ENCODE measurements at places on chromosomes 16 and 17.

- DNase-seq, result no peak
Observed at GRCh38 chr17:18949566-18949965, 2.4 kb upstream of the SLC5A10 start.

- DNase-seq, result peak; percentile 32
Observed at GRCh38 chr16:19382887-19383816, 34.5 kb upstream of the TMC5 start.

DNA sequence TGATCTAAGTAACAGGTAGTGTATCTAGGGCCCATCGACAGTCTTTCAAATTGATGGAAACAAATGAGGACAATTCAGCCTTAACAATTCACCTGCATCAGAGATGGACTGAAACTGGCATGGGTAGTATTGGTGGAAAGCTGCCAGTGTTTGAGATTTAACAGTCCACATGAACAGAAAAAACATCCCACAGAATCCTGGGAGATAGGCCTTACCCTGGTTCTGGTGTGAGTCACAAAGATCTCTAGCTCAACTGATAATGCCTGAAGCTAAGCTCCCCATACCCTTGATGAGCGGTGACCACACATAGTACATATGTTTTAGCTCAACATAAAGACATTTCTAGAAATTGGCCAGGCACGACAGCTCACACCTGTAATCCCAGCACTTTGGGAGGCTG, 21.9 kb downstream of the CRK start:
- no peak for DNase-seq

DNA sequence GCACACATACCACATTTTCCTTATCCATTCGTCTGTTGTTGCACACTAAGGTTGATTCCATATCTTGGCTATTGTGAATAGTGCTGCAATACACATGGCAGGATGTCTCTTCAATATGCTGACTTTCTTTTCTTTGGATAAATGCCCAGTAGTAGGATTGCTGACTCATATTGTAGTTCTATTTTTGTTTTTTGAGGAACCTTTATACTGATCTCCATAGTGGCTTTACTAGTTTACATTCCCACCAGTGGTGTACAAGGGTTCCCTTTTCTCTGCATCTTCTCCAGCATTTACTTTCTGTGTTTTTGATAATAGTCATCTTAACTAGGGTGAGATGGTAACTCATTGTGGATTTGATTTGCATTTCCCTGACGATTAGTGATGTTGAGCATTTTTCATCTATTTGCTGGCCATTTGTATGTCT, 118.1 kb downstream of the STXBP4 start:
- no peak for DNase-seq

GRCh38 chr16:305916-306626, 23.1 kb downstream of the PDIA2 start:
- DNase-seq, result no peak

- DNase-seq, result no peak
Observed at GRCh38 chr17:73616120-73616872, 27.9 kb downstream of the SDK2 start.

GRCh38 chr17:18005496-18005895, 32.8 kb downstream of the DRC3 start:
- DNase-seq, result no peak

GRCh38 chr16:75575958-75576357, 9.8 kb downstream of the GABARAPL2 start:
- DNase-seq, result no peak

DNA sequence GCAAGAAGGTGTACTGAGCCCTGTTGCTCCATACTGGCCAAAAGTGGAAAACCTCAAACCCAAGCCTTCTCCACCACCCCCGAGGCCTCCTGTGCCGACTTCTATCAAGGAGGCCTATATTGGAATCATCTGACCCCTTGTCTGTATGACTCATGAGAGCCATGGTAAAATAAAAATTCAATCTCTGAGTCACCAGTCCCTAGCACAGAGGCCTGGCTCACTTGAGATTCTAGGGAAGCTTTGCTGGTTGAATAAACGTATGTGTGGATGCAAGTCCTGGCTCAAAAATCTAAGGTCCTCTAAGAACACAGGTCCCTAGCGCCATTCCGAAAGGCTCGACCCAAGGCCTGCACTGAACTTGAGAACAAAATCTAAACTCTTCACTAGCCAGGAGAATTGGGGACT, 15.0 kb downstream of the NSMCE1 start:
- no peak for DNase-seq

- peak; percentile 75 for DNase-seq
Observed at GRCh38 chr17:61408151-61409041, 8.8 kb downstream of the TBX2 start.

GRCh38 chr17:13460261-13461000, 141.3 kb downstream of the HS3ST3A1 start:
- DNase-seq, result no peak

DNA sequence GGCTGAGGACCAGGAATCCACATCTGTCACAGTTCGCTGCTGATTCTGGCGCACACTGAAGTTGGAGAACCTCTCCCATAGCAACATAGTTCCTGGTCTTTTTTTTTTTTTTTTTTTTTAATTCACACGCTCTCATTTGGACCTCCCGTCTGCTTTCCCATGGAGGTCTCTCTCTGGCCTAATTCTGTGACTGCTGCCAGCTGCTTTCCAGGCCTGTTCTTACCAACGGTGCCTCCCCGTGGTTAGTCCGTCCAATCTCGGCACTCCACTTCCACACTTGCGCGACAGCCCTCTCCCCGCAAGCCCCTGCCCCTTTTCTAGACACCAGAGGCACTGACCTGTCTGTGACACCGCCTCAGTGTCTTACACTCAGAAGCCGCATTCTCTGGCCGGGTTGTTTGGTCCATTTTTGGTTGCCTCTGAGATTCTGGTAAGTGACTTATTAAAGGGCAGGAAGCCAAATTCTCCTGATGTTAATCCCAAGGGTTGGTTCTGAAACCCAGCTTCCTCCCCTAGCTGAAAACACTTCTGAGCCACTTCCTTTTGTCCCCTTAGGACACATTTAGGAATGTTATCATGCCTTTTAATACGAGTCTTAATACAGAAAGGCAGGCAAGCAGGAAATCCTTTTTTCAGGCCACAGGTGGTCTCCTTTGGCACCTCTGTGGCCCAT, 1.1 kb upstream of the AKTIP start:
- DNase-seq, result peak; percentile 77

GRCh38 chr16:88781140-88782077, 3.6 kb downstream of the PIEZO1 start:
- no peak for DNase-seq

- peak; percentile 76 for DNase-seq
Observed at GRCh38 chr17:81097134-81097942, 62.4 kb downstream of the BAIAP2 start.

DNA sequence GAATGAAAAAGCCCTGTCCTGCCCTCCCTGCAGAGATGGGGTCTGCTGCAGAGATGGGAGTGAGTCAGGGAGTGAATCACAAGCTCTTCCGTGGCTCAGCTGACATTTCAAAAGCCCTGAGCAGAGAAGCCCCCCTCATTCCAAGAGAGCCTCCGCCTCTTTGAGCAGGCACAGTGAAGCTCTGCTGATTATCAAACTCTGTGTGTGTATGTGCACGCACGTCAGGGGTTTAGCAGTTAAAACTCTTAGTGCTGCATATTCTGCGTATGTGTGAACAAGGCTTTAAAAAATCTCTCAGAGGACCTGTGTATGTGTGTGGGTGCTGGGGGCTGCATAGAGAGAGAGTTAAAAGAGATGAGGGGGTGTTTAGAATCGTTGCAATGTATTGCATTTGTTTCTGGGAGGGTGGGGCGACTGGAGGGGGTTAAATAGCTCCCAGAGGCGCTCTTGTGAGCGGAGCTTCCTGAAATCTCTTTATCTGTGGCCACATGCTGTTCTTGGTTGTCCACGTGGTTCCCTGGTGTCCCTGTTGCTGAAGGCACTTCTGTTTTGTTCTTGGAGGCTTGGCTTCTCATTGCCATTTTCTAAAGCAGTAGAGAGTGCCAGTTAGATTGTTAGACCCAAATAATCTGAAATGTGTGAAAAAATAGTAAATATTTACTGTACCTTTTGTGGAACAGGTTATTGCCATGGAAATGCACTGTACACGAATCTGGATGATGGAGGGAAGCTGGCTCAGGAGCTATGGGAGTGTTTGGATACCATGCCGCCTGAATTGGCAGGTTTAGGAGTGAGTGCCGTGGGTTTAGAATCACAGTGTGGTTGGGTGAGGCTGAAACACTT, 116.6 kb downstream of the PRKCB start:
- no peak for DNase-seq

DNA sequence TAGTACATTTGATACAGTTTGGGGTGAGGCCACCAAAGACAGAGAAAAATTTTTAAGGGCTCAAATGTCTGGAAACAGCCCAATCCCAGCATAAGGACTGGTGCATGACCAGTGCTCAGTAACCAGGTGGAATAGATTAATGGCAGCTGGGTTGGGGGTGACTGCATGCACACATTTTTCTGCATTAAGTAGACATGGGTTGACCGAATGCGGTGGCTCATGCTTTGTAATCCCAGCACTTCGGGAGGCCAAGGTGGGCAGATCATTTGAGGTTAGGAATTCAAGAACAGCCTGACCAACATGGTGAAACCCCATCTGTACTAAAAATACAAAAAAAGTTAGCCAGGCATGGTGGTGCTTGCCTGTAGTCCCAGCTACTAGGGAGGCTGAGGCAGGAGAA, 121.1 kb upstream of the HSBP1 start:
- DNase-seq, result no peak

DNA sequence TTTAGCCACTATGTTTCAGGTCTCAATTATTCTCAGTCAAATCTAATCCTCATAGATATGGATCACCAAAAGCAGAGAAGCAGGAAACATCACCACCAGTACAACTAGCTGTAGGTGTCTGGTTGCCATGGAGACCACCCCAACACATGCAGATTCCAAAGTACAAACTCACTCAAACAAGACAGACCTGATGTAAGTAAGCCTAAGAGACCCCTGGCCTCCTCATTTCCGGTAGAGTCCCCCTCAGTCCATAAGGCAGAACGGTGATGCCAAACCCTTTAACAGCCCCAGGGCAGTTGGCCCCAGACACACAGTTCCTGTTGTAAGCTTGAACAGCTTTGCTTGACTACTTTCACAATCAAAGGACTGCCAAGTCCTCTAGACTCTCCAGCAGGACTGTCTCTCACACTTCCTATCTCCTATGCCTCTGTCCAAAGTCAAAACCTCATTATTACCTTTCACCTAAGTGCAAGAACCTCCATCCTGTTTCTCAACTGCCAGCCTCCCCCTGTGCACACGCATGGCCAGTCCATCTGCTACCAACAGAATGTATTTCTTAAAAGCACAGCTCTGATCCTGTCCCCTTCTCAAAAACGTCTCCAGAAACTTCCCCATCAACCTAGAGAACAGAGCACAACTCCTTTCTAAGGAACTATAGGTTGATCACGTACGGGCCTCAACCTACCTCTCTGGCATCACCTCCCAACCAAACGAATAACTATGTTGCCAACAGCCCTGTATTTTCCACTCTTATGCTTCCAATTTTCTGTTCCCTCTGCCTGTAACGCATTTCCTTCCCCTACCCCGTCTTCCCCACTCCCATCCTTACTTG, 23.9 kb downstream of the SLC39A11 start:
- DNase-seq, result peak; percentile 75

DNA sequence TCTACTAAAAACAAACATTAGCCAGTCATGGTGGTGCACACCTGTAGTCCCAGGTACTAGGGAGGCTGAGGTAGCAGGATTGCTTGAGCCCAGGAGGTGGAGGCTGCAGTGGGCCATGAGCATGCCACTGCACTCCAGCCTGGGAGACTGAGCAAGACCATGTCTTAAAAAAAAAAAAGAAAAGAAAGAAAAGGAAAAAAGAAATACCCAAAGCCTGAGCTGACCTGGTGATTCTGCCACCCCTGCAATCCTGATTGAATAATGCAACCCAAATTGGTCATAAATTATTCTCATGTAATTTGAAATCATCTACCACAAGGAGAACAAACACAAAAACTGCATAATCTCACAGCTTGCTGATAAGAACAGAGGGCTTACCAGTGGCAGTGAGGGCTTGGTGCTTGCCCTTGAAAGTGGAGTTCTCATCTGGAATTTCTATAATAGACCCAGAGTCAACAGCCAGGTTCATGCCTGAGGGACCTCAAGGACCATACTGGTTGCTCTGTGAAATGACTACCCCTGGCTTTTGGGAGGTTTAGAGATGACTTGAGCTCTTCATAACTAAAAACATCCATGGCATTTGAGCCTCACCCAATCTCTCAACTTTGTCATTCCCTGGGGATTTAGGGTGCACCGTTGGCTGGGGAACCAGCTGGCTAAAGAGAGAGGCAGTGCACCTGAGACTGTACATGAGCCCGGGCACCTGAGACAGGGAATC, 35.4 kb upstream of the TMC5 start:
- no peak for DNase-seq

DNA sequence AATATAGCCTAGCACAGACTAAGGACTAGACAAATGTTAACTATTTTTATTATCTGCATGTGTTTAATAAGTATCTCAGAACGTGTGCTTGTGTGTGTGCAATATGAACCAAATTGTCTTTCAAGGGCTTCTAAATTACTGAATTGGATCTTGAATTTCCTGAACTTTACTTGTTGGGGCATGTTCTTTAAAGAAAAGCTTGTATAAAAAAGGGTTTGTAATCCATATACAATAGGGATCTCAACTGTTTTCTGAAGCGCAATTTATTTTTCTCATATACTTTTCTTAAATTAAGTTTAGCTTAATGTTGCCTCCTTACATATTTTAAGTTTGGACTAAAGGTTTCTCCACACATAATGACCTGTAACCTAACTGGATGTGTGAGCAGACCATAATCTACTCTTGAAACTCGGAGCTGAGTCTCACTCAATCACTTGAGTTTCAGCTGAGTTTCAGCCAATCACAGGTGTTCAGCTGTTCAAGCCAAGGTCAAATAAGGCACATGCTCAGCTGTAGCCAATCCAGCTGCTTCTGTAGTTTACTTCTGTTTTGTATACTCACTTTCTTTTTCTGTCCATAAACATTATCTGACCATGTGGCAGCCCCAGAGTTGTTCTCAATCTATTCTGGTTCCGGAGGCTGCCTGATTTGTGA, 72.3 kb downstream of the CDK5R1 start:
- no peak for DNase-seq

Data from SK-N-DZ (cell line).